ENCODE measurements at places on chromosomes 2 and 18. TPM values are rescaled to one million over a fixed set of nuclear protein-coding genes. Genes with fewer than 3 reads are reported as not detected.

DNA sequence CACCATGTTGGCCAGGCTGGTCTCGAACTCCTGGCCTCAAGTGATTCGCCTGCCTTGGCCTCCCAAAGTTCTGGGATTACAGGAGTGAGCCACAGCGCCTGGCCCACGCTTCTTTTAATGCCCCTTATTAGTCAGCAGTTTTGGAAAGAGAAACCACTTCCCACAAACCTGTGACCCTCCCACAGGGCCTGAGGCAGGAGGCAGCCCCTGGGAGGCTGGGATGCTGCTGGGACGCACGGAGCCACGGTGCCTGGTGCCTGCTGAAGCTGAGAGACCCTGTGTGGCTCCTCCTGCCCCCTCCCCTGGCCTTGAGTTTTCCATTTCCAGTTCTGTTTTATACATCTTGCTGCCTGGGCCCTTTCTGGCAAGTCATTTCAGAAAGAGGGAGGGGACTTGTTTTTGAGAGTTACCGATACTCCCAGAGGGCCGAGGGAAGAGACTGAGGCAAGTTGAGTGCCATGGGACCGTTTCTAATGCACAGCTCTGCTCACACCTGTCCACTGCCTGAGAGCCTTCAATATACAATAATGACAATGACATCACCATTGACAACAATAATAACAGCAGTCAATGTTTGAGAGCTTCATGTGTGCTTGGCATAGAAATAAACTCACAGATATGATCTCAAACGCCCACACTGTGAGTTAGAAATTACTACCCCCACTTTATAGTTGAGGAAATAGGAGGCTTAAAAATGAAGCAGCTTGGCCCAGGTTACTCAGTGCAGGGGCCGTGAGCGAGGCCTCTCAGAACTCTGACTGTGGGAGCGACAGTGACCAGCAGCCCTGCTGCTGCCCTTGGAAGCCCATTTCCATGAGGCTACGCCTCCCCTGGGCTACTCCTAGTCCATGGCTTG lies 78.1 kb upstream of the YWHAQ start:
- DNase-seq: no peak

DNA sequence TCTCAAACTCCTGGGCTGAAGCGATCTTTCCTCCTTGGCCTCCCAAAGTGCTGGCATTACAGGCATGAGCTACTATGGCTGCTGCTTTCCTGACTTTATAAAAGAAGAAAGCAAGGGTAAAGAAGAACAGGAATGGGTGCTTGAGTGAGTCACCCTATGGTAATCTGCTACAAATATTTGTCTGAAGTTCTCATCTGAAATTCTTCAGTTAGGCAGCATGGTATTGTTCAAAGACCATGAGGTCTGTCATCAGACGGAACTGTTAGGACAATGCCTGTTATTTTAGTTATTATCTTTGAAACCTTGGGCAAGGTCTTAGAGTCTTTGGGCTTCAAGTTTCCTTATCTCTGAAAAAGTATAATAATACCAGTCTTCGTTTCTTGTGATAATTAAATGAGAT lies 695.8 kb downstream of the RNF144A start:
- no peak for DNase-seq

GRCh38 chr18:49228187-49228586 lies 232.3 kb downstream of the DYM start:
- DNase-seq: no peak

DNA sequence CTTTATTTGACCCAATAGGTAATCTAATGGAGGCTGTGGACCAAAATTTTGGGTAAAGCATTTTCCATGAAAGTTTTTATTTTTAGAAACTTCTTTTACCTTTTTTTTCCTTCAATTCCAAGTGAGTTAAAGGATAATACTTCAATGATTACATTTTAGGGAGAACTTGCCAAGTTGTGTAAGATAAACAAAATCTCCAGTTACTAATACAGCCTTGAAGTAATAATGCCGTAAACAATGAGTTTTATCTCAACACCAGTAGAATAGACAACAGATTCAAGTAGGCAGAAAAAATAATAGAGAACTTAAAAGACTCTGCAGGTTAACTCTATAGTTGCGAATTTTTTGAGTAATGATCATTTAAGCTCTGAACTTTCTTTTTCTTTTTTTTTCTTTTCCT lies 807.4 kb downstream of the CNTNAP5 start:
- no peak for DNase-seq

DNA sequence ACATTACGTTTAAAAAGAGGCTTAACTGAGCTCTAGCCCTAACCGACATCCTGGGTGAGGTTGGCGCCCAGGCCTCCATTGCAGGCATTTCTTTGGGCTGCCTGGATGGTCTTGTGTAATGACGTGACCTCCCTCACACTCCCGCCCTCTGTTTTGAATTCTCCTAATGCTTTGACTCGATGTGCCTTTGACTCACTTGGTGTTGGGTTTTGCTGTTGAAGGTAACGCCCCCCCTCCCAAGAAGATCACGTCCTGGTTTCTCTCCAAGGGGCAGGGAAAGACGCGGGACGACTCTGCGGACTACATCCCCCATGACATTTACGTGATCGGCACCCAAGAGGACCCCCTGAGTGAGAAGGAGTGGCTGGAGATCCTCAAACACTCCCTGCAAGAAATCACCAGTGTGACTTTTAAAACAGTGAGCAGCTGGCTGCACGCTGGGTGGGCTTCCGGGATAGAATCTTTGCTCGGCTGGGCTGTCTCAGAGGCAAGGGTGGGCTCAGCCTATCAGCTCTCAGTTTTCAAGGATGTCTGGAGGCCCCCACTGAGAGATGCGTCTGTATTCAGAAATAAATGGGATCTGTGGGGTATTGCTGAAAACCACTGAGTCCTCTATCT lies 87.9 kb upstream of the ATG16L1 start:
- DNase-seq: no peak

GRCh38 chr2:182404092-182404491 lies 22.7 kb downstream of the PDE1A start:
- DNase-seq: no peak

GRCh38 chr2:227395556-227395955 lies 7.8 kb upstream of the SCYGR1 start:
- no peak for DNase-seq

FLACC1 gene
- 1.0 TPM for polyA plus RNA-seq

EFR3B gene
- polyA plus RNA-seq: 0.14 TPM

SERPINB3 gene
- not detected for polyA plus RNA-seq

STPG4 gene
- polyA plus RNA-seq: not detected
